ENCODE measurements at places on chromosomes 7 and 10. TPM values are rescaled to one million over a fixed set of nuclear protein-coding genes. Genes with fewer than 3 reads are reported as not detected.
A peak's percentile ranks its signal among the peaks of the same experiment; 100 is the strongest.

PNLIPRP3 gene
- total RNA-seq: not detected

- H3K27me3 ChIP-seq: no peaks in the 10 kb centered on the region
- H3K4me3 ChIP-seq: no peak overlapping the region
- no peak for DNase-seq
- no peaks in the 10 kb centered on the region for H3K4me1 ChIP-seq
- H3K27ac ChIP-seq: no peak overlapping the region
Measured at GRCh38 chr10:112210666-112211065, 27.1 kb upstream of the GPAM start.

DNA sequence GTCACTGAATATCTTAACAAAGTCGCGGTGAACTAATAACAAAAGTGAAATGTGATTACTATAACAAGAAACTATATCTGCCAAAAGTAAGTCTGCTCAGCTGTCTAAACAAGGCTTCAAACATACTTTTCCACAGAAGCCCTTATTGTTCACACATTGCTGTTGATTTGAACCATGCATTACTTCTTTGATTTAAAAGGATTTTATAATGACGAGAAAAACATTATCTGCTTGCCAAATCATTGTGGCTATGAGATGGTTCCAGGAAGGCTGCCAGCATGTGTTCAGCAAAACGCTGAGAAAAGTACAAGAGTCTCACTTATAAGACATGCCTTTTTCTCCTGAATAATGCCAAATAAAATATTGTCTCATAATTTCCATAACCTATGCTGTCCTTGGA lies 24.4 kb downstream of the RNF133 start:
- H3K36me3 ChIP-seq: no peaks in the 10 kb centered on the region
- no peaks in the 10 kb centered on the region for H3K27me3 ChIP-seq
- no peak overlapping the region for H3K4me3 ChIP-seq
- no peak overlapping the region for H3K27ac ChIP-seq

DNA sequence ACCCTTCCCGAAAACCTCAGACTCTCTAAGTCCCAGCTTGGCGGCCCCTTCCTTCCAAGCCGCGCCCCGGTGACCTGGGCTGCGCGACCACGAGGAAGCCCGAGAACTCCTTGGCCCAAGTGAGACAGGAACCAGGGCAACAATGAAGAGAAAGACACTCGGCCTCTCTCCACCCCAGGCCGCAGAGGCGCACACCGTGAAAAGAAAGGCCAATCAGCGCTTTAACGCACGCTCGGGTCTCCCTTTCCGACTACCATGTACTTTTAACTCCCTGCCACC lies 166.4 kb upstream of the PPP1R3A start:
- no peak for DNase-seq
- peaks cover 77% of the 10 kb centered on the region for H3K27me3 ChIP-seq
- H3K4me1 ChIP-seq: peaks cover 33% of the 10 kb centered on the region
- no peak overlapping the region for H3K27ac ChIP-seq
- no peaks in the 10 kb centered on the region for H3K36me3 ChIP-seq
- H3K4me3 ChIP-seq: peak overlapping the region; percentile 81

DNA sequence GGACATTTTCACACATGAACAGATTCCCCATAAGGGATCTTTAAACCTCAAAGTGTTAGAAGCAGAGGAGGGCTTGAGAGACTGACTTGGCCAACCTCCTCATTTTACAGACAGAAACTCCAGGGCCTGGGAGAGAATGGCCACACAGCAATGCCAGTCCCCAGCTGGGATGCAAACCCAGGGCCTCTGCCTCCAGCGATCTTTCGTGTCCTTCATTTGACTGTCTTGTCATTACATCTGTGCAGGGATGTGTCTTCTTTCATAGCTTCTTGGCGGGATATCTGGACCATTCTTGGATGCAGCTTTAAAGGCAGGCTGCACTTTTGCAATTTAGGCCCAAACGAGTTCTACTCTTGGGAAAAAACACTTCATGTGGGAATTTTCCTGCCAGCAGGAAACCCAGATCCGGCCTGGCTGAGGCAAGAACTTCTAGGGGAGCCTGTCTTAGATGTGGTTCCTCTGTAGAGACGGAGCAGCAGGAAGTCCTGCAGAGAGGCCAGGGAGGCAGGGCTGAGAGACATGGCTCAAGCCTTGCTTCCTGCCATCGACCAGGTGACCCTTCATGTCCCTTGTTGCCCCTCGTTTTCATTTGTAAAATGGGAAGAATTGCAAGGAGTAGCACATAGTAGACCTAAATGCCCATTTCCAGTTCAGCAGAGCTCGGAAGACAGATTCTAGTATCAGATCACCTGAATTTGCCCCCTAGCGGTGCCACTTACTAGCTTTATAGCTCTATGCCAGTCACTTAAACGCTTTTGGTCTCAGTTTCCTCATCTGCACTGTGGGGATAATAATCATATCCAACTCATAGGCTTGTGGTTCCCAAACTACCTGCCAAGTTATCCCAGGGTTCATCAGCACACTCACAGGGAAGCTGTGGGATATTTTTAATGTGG lies 43.9 kb upstream of the SLC29A3 start:
- peaks cover 19% of the 10 kb centered on the region for H3K4me1 ChIP-seq
- H3K27me3 ChIP-seq: no peaks in the 10 kb centered on the region
- DNase-seq: no peak
- H3K27ac ChIP-seq: no peak overlapping the region

DNA sequence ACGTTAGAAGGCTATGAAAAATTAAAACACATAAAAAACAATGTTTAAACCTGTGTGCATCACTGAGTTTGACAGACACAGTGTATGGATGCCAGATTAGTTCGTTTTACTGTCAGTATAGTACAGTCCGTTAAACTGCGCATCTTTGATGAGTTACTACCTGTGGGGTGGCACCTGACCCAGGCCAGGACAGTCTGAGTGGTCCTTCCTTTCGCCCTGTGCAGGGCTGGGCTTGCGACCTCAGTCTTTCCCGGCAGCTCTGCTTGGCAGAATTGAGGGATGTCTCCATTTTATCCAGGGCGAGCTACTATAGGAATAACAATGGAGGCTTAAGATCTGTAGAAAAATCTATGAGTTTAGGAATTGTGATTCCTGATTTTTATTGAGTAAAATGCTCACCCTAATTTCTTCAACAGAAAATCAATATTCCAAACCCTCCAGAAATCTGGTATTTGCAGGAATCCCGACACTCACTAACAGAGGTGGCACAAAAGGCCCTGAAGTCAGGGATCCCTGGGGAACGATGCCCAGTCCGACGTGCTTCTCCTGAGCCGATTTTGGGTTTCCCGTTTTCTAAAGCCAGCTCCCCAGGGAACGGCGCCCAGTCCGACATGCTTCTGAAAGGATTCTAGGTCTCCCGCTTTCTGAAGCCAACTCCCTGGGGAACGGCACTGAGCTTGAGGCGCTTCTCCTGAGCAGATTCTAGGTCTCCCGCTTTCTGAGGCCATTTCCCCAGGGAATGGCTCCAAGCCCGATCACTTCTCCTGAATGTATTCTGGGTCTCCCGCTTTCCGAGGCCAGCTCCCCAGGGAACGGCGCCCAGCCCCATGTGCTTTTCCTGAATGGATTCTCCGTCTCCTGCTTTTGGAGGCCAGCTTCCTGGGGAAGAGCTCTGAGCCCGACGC lies 377.6 kb downstream of the DNAJB6 start:
- DNase-seq: no peak
- H3K36me3 ChIP-seq: no peaks in the 10 kb centered on the region
- H3K27me3 ChIP-seq: no peaks in the 10 kb centered on the region
- H3K27ac ChIP-seq: no peak overlapping the region

DNA sequence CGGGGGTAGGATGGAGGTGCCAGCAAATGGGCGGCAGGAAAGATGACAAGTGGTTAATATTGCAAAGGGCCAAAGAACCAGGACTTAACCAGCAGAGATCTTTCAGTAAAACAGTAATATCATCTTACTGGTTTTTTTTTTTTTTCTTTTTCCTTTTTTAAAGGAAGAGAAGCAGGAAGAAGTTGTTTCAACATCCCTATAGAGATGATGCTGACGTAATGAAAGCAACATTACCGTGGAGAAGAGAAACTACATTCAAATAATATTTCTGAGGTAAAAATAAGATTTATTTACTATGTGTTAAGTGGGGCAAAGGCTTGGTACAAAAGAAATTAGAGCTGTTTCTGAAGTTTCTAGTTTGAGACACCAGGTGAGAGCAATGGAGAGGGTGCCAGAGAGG lies 11.0 kb downstream of the MINDY3 start:
- H3K4me3 ChIP-seq: no peak overlapping the region
- DNase-seq: no peak
- H3K27me3 ChIP-seq: no peaks in the 10 kb centered on the region

C10orf105 gene
- total RNA-seq: not detected

DNA sequence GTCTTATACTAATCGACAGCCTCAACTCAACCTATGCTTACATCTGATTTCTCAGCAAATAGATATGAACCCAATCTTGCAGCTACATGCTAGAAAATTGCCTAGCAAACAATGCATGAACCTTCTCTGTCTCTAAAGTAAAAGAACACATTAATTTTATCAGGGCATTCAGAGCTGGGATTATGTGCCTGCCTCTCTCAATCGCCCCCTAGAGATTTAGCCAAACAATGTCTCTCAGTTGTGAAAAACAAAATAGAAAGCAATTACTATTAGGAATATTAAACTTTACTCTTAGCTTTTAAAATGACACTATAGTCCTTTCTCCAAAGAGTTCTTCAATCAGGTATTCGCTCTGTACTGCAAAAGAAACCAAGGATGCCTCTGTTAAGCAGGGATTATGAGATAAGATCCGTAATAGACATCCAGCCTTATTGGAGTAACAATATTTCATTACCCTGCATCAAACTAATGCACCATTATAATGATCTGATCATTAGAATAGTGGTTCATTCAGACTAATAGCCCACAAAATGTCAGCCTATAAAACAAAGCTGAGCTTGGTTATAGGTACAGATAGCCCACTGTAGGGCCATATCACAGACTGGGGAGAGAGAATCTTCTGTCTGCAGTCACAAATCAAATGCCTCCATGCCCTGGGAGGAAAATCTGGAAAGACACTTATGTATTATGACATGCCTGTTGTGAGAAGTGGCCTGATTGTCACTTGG lies 736.9 kb downstream of the PARD3 start:
- H3K27me3 ChIP-seq: peaks cover 2% of the 10 kb centered on the region
- H3K4me3 ChIP-seq: no peak overlapping the region
- no peak overlapping the region for H3K27ac ChIP-seq
- peaks cover 6% of the 10 kb centered on the region for H3K4me1 ChIP-seq
- DNase-seq: no peak
- H3K36me3 ChIP-seq: no peaks in the 10 kb centered on the region

CHCHD2 gene
- total RNA-seq: 368 TPM

GRCh38 chr10:58885686-58886345 lies 290.6 kb upstream of the PHYHIPL start:
- no peaks in the 10 kb centered on the region for H3K36me3 ChIP-seq
- no peak for DNase-seq
- no peaks in the 10 kb centered on the region for H3K4me1 ChIP-seq
- H3K27me3 ChIP-seq: no peaks in the 10 kb centered on the region
- H3K27ac ChIP-seq: no peak overlapping the region
- no peak overlapping the region for H3K4me3 ChIP-seq

TMEM229A gene
- not detected for total RNA-seq

TMEM176A gene
- not detected for total RNA-seq

CDCA7L gene
- 91.6 TPM for total RNA-seq

LMTK2 gene
- total RNA-seq: 13.8 TPM

FGF8 gene
- 0.39 TPM for total RNA-seq

DNA sequence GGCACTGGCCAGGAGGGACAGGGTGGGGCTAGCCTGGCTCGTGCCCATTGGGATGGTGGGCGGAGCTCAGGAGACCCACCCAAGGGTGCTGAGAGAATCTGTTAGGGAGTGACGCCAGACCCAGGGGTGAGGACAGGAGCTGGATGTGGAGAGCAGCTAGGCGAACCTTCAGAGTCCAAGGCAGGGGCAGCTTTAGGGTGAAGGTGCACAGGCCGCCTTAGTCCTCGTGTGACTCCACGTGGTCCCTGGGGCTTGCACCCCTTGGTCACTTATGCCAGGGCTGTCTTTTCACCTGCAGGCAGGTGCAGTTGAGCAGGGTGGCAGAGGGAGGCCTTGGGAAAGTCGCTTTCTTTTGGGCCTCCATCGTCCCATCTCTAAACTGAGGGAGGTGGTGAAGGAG lies 4.3 kb downstream of the RAMP3 start:
- H3K36me3 ChIP-seq: no peaks in the 10 kb centered on the region
- no peaks in the 10 kb centered on the region for H3K4me1 ChIP-seq
- no peak overlapping the region for H3K27ac ChIP-seq
- H3K27me3 ChIP-seq: peaks cover 19% of the 10 kb centered on the region
- DNase-seq: no peak

DNA sequence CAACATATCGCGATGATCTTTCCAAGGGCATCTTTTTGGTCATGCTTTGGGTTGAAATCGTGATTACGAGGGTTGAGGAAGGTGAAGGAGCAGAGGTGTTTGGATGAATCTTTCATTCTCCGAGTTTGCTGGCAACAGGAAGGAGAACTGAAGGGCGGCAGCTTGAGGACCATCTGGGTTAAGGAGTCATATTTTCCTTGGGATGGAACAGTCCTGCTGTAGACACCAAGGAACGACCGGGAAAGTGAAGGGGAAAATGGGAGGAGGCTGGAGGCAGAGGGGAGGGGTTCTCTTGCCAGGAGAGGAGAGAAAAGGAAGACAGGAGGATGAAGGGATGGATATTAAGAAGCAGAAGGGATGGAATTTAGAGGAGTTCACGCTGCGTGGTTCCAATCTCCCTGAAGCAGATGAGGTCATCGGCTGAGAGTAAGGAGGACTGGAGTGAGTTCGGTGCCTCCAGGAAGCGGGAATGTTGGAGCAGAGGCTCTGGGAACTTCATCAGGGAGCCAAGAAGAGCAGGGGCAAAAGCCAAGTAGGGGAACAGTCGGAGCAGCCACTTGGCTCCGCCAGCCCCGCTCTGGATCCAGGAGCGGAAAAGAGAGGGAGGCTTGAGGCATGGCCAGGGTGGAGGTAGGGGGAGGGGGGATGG lies 116.6 kb upstream of the GALNT17 start:
- no peak overlapping the region for H3K27ac ChIP-seq
- H3K36me3 ChIP-seq: no peaks in the 10 kb centered on the region
- no peak for DNase-seq
- no peak overlapping the region for H3K4me3 ChIP-seq

DNA sequence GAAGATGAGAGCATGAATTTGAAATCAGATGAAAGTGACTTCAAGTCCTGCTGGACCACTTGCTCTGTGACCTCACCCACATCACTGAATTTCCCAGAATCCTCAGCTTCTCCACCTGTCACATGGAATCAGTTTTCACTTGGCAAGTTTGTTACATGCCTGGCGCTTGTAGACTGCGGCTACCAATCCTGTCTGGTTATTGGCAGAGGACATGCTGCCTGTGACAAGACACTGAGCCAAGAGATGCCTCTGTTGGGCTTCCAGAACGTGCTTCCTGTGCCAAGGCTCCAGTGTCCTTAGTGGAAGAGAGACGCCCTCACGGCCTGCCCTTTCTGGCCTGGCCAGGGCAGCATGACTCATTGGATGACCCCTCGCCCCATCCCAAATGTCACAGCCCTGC lies 4.4 kb upstream of the MYL10 start:
- H3K27me3 ChIP-seq: no peaks in the 10 kb centered on the region
- H3K4me1 ChIP-seq: peaks cover 16% of the 10 kb centered on the region
- no peak overlapping the region for H3K4me3 ChIP-seq

HTR7 gene
- total RNA-seq: 0.22 TPM

All from endothelial cell of umbilical vein (primary cell).